G401 (cell line): ENCODE measurements at places on chromosomes 16 and 17.

DNA sequence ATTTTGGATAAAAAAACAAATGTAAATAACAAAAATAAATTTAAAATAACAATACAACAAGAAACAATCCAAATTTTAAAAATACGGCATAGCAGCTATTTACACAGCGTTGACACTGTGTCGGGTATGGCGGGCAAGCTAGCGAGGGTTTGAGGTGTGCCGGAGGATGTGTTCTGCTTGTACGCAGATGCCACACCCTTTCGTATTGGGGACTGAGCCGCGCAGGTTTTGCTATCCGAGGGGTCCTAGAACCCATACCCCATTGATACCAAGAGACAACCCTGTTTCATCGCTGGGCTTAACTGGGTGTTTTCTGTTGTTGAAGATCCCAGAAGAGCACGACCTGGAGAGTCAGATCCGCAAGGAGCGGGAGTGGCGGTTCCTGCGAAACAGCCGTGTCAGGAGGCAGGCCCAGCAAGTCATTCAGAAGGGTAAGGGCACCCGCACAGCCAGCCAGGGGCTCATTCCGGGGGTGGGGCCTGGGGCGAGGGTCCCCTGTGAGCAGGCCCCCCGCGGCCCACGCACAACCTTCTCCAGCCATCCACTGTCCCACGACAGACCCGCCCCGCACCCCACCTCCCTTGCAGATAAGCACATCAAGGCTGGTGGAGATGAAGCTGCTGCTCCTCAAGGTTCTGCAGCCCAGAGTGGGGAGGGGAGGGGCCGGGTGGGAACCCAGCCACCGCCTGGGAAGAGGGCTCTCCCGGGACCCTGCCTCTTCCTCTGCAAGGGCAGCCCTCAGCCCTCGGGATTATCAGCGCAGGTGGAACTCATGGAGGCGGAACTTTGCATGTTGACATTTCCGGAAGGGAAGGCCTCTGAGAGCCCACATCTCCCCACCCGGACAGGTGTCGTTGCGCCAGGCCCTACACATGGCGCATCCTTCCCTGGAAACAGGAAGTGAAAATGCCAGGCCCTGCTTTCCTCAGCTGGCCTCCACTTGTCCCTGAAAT lies 51.2 kb upstream of the CHMP6 start:
- no peak for DNase-seq

DNA sequence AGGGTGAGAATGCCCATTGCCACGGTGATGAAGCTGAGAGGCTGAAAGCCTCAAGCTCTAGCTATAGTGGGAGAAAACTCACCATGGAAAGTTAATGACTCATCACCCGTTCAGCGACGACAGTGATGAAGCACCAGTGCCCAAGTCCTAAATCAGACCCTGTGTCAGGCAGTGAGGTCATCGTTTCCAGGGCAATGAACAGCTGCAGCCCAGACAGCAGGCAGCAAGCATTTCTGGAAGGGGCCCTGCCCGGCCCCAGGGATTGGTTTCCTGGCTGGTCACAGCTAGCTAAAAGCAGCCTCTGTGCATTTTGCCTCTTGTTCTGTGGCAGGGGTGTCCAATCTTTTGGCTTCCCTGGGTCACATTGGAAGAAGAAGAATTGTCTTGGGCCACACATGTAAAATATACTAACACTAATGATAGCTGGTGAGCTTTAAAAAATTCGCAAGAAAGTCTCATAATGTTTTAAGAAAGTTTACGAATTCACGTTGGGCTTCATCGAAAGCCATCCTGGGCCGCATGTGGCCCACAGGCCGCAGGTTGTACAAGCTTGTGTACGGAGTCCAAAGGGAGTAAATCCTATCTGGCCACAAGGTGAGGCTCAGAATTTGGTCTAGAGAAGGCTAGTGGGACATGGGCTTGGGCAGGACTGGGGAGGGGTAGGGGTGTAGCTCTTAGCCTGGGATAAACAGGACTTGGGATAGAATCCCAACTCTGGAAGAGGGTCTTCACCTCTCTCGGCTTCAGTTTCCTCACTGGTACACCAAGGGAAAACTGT lies 40.6 kb downstream of the MIS12 start:
- no peak for DNase-seq

- peak; percentile 97 for DNase-seq
These were observed 123.1 kb downstream of the CA10 start for GRCh38 chr17:52035336-52035915.

DNA sequence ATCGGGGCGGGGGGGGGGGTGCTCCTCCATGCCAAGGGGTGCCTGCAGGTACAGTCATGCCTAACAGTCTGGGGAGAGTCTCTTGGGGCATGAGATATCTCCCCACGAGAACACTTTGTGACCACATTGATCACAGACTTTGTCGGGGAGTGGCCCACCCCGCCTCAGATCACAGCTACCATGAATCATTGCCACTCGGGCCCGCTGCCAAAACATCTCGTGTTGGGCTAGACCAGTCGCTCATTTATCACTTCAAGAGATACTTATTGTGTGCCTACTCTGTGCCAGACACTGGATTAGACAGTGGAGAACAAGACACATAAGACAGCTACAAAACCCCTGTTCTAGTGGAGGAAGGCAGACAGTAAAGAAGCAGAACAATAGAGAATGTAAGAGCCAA lies 72.6 kb downstream of the CLEC16A start:
- DNase-seq, result no peak

- no peak for DNase-seq
These were observed 32.6 kb upstream of the ZFP90 start for GRCh38 chr16:68506331-68507053.

GRCh38 chr16:48885471-48885870 lies 275.5 kb upstream of the N4BP1 start:
- peak; percentile 83 for DNase-seq

DNA sequence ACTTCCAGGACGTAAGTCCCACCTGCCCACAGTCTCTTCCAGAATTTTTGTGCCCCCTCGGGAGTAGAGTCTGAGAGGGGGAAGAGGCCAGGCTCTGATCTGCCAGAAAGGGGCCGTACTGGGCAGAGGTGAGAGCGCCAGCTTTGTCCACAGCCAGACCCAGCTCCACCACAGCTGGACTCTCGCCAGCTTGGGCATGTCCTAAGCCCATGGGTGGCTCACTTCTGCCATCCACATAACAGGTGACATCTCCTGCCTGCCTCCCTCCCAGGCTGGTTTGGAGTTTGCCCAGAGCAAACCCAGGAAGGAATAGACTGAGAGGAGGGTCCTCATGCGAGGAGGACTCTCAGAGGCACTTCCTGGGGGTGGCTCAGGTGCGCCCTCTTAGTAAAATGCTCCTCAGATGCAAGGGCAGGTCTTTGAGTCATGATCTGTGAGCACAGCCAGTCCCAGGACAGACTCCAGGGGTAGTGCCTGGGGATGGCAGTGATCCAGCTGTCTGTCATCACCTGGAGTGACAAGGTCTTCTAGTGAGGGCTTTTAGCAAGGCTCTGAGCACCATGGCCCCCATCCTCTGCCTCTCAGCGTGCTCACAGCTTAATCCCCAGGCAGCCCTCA lies 89.2 kb downstream of the AMFR start:
- DNase-seq, result no peak

DNA sequence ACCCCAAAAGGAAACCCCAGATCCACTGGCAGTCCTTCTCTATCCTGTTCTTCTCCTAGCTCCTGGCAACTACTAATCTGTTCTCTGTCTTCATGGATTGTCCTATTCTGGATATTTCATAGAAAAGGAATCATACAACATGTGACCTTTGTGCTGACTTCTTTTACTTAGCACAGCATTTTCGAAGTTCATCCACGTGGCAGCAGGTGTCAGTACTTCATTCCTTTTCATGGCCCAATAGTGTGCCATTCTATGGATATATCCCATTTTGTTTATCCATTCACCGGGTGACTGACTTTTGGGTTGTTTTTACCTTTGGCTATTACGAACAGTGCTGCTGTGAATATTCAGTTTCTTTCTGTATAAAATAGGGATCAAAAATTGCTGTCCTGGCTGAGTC lies 10.4 kb upstream of the FA2H start:
- DNase-seq, result no peak

DNA sequence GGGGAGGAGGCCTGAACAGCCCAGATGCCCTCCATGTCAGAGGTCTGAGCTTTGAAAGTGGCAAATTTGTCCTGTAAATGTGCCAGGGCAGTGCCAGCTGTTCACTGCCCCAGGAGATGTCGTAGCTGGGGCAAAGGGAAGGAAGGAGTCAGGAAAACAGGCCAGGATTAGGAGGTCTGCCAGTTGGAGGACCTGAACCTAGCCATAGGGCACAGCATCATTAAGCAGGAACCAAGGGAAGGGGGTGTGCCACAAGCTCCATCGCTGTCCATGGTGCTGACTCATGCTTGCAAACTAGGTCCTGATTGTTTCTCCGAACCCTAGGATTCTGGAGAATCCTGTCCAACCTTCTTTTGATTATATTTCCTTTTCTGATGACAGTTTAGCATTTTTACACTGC lies 124.2 kb downstream of the TMEM132E start:
- peak; percentile 66 for DNase-seq

- no peak for DNase-seq
These were observed 59.5 kb downstream of the SLFN11 start for GRCh38 chr17:35313875-35314409.

DNA sequence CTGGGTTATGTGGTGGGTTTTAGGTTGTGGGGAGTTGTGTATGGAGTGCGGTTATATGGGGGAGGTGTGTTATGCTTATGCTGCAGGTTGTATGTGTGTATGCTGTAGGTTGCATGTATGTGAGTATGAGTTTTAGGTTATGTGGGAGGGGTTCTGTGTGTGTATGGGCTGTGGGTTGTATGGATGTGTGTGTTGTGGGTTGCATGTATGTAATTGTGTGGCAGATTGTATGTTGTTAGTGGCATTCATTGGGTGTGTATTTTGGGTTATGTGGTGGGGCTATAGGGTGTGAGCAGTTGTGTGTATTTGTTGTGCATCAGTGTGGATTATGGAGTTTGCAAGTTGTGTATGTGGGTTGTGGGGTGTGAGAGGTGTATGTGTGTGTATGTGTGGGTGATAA lies 277.4 kb downstream of the NPIPA8 start:
- no peak for DNase-seq

- no peak for DNase-seq
These were observed 49.7 kb downstream of the PGS1 start for GRCh38 chr17:78428025-78428575.

DNA sequence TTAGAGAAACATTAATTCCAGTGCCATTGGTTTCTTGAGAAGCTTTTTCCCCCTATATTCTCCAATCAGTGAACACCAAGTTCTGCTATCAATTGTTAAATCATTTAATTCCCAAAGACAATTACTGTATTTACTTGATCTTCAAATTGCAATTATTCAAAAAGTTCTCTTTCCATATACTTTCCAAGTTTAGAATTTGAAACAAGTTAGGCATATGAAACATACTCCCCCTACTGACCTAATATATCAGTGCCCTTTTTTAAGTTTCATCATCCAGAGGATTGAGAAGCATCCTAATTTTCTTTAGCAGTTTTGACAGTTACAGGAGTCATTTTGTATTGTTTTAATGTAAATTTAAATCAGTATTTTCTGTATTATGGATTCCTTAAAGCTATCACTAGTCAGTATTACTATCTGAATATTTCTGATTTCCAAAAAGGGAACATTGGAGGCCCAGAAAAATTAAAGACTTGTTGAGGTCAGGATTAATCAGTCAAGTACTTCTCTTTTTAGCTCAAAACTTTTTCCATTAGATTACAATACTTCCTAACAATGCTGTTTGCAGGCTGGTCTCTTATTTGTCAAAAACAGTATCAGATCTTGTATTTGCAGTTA lies 16.3 kb downstream of the MEIOC start:
- no peak for DNase-seq

- DNase-seq, result no peak
These were observed 61.3 kb upstream of the SDK2 start for GRCh38 chr17:73705594-73705993.

- DNase-seq, result no peak
These were observed 901.7 kb downstream of the KCNJ2 start for GRCh38 chr17:71071041-71071440.

GRCh38 chr17:9386401-9386800 lies 189.2 kb downstream of the STX8 start:
- no peak for DNase-seq

DNA sequence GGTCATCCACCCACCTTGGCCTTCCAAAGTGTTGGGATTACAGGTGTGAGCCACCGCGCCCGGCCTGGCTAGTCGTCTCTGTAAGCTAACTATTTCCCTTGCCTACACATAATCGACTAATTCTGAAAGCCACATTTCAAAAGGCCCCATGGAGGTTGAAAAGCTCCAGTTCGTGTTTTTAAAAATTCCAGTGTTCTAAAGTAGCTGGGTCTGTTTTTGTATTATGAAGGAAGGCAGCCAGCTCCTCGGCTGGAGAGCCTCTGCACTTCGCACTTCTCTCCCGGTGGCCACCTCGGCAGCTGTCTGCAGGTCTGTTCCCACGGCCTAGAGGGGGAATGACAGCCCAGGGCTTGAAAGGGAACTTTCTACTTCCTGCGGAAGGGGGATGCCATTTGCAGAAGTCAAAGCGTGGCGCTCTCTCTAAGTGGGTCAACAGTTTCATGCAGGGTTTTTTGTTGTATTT lies 16.9 kb downstream of the HASPIN start:
- no peak for DNase-seq

- peak; percentile 45 for DNase-seq
These were observed 1.5 kb downstream of the NUDT16L1 start for GRCh38 chr16:4694642-4695451.

DNA sequence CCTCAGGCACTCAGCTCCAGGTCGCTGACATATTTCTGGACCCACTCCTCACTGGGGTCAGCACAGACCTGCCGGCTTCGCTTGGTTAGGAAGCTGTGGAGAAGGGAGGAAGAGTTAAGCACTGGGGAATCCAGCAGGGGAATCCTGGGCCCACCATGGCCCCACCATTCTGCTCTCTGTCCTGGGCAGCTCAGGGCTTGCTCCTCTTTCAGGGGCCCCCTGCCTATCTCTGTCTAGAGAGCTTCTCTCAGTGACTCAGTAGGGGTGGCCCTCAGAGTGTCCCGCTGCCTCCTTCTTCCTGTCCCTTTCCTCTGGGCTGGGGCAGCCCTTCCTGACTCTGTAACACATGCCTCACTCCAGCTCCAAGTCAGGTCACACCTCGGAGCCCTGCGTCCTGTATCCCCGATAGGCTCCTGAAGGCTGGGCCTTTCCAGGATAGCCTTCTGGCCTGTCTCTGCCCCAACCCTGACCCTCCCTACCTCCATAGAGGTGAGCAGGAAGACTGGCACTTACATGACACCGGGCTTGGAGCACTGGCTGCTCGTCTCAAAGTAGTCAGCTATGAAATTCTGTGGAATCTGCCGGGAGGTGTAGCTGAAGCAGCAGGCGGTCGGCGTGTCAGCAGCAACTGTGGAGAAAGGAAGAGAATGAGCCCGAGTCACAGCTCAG lies 1.1 kb downstream of the CCL3 start:
- no peak for DNase-seq
